Naive thymus-derived CD8-positive, alpha-beta T cell (primary cell): ENCODE measurements at places on chromosomes 16 and 17.

GRCh38 chr17:2926019-2926650, 129.9 kb downstream of the RAP1GAP2 start:
- no peak overlapping the region for H3K4me3 ChIP-seq
- H3K36me3 ChIP-seq: peaks cover 26% of the 10 kb centered on the region
- DNase-seq: no peak
- no peak overlapping the region for H3K27ac ChIP-seq

DNA sequence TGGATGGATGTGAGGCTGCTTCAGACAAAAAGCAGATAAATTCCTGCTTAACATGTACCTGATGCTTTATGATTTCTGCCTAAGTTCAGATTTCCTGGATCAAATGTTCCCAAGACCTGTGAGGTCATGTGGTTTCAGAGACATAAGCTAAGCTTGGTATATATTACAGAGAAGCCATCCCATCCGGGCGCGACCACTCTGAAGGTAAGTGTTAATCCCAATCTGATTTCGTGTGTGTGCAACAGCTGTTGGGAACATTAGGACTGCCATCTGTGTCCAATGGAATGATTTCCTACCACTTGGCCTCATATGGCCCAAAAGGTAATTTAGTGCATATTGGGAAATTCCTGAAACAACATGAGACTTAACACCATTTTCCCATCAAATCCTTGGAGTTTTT, 199.1 kb downstream of the HS3ST3B1 start:
- H3K27ac ChIP-seq: no peak overlapping the region
- H3K4me3 ChIP-seq: no peak overlapping the region
- DNase-seq: no peak
- no peaks in the 10 kb centered on the region for H3K4me1 ChIP-seq
- H3K36me3 ChIP-seq: no peaks in the 10 kb centered on the region

- H3K27me3 ChIP-seq: no peaks in the 10 kb centered on the region
- peak; percentile 68 for DNase-seq
- H3K4me1 ChIP-seq: peaks cover 88% of the 10 kb centered on the region
- H3K27ac ChIP-seq: peak overlapping the region; percentile 98
These were observed 31.2 kb downstream of the NSMCE1 start for GRCh38 chr16:27237219-27238015.

- no peak overlapping the region for H3K27ac ChIP-seq
- DNase-seq: no peak
- no peaks in the 10 kb centered on the region for H3K36me3 ChIP-seq
- no peaks in the 10 kb centered on the region for H3K4me1 ChIP-seq
These were observed 162.6 kb upstream of the XYLT1 start for GRCh38 chr16:17633181-17633951.

DNA sequence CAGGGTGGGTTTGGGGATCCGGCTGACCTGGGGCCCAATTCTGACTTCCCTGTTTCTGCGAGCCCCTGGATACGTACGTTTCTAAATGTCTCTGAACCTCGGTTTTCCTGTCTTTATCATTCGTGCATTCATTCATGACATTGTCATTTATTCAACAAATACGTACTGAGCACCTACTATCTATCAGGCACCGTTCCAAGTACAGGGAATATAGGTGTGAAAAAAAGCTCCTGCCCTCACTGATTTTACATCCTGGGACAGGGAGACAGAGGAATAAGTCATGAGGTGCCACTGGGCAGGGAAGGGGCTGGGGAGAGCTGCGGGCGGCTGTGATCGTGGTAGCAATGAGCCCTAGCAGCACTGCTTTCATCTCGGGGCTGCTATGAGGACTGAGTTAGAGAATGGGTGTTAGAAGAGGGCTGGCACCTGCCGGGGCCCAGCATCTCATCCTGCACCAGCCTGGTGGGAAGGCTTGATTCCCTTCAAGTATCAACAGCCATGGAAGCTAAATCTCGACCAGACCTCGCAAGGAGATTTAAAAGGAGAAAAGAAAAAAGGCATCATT, 88.3 kb upstream of the DNAH17 start:
- peaks cover 14% of the 10 kb centered on the region for H3K36me3 ChIP-seq
- H3K4me3 ChIP-seq: peak overlapping the region; percentile 84
- no peaks in the 10 kb centered on the region for H3K27me3 ChIP-seq
- no peak for DNase-seq
- H3K4me1 ChIP-seq: peaks cover 27% of the 10 kb centered on the region

DNA sequence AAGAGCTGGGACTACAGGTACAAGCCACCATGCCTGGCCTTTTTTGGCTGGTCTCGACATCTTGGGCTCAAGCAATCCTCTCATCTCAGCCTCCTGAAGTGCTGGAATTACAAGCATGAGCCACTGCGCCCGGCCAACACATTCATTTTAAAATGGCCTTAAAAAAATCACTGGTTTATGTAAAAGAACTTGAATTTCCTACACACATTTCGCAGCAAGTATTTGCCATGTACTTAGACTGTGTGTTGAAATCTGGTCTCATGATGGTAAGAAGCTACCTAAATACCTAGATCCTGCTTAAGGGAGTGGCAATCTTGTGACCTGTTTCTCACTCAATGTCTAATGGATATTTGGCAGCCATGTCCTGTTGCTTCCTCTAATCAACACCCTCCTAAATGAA, 8.5 kb upstream of the CYTH1 start:
- H3K27me3 ChIP-seq: no peaks in the 10 kb centered on the region
- no peak for DNase-seq
- H3K36me3 ChIP-seq: peaks cover 17% of the 10 kb centered on the region
- peaks cover 25% of the 10 kb centered on the region for H3K4me1 ChIP-seq

- H3K4me3 ChIP-seq: no peak overlapping the region
- no peaks in the 10 kb centered on the region for H3K4me1 ChIP-seq
- no peak for DNase-seq
- H3K27ac ChIP-seq: peak overlapping the region; percentile 18
These were observed 151.5 kb downstream of the STX8 start for GRCh38 chr17:9424071-9424640.

GRCh38 chr16:85310868-85311585, 198.8 kb upstream of the CIBAR2 start:
- peak; percentile 38 for DNase-seq
- peak overlapping the region; percentile 70 for H3K27ac ChIP-seq
- peak overlapping the region; percentile 73 for H3K4me3 ChIP-seq
- no peaks in the 10 kb centered on the region for H3K36me3 ChIP-seq
- no peaks in the 10 kb centered on the region for H3K27me3 ChIP-seq
- H3K4me1 ChIP-seq: peaks cover 30% of the 10 kb centered on the region

DNA sequence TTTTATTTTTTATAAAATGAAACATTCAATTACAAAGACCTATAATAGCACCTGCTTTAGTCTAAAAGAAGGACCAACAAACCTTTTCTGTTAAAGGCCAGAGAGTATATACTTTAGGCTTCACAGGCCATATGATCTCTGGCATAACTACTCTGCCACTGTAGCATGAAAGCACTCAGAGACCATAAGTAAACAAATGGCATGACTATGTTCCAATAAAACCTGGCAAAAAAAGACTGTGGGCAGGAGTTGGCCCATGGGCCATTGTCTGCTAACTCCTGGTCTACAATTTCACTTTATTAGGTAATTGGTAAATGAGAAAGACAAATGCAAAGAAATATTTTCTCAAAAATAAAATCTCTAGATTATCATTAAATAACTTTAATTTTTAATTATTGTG, 14.9 kb downstream of the CEP112 start:
- no peaks in the 10 kb centered on the region for H3K27me3 ChIP-seq
- DNase-seq: no peak
- no peak overlapping the region for H3K4me3 ChIP-seq
- no peaks in the 10 kb centered on the region for H3K36me3 ChIP-seq

- peak overlapping the region; percentile 22 for H3K27ac ChIP-seq
- no peak overlapping the region for H3K4me3 ChIP-seq
- H3K4me1 ChIP-seq: peaks cover 21% of the 10 kb centered on the region
- no peak for DNase-seq
- no peaks in the 10 kb centered on the region for H3K27me3 ChIP-seq
- no peaks in the 10 kb centered on the region for H3K36me3 ChIP-seq
These were observed 740 bp upstream of the SLC5A10 start for GRCh38 chr17:18950944-18951905.

DNA sequence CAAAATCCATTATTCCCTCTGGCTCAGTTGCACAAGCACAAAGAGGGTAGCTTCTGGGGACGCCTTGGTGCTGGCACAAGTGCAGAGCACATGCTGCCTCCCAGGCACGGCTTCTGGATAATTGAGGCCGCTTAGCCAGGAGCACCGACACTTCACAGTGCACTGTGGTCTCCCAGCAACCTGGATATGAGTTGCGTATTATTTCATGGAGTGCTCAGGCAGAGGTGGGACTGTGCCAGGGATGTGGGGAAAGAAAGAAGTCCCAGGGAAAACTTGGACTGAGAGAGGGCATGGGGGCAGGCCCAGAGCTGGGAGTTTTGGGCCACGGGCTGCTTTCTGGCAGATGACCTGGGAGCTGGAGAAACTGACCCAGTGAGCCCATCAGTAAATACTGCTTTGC, 37.5 kb downstream of the MPRIP start:
- H3K36me3 ChIP-seq: peaks cover 76% of the 10 kb centered on the region
- H3K4me1 ChIP-seq: peaks cover 25% of the 10 kb centered on the region
- no peak for DNase-seq
- no peak overlapping the region for H3K27ac ChIP-seq

- H3K36me3 ChIP-seq: no peaks in the 10 kb centered on the region
- peaks cover 2% of the 10 kb centered on the region for H3K27me3 ChIP-seq
- H3K4me3 ChIP-seq: no peak overlapping the region
- H3K4me1 ChIP-seq: peaks cover 9% of the 10 kb centered on the region
- no peak for DNase-seq
These were observed 69.9 kb downstream of the TBC1D16 start for GRCh38 chr17:79965806-79966205.

- H3K27ac ChIP-seq: no peak overlapping the region
- peak overlapping the region; percentile 65 for H3K4me3 ChIP-seq
- peaks cover 7% of the 10 kb centered on the region for H3K4me1 ChIP-seq
- H3K36me3 ChIP-seq: peaks cover 3% of the 10 kb centered on the region
- DNase-seq: no peak
- no peaks in the 10 kb centered on the region for H3K27me3 ChIP-seq
These were observed 578 bp downstream of the RAC3 start for GRCh38 chr17:82031885-82032627.

- no peak for DNase-seq
- peaks cover 21% of the 10 kb centered on the region for H3K4me1 ChIP-seq
- H3K27ac ChIP-seq: no peak overlapping the region
These were observed 154.8 kb upstream of the TNRC6C start for GRCh38 chr17:77803726-77804125.

- peak; percentile 53 for DNase-seq
- H3K36me3 ChIP-seq: peaks cover 14% of the 10 kb centered on the region
- H3K4me1 ChIP-seq: peaks cover 20% of the 10 kb centered on the region
- H3K4me3 ChIP-seq: peak overlapping the region; percentile 68
- H3K27ac ChIP-seq: peak overlapping the region; percentile 69
These were observed 1.6 kb downstream of the HIC1 start for GRCh38 chr17:2056206-2057174.

DNA sequence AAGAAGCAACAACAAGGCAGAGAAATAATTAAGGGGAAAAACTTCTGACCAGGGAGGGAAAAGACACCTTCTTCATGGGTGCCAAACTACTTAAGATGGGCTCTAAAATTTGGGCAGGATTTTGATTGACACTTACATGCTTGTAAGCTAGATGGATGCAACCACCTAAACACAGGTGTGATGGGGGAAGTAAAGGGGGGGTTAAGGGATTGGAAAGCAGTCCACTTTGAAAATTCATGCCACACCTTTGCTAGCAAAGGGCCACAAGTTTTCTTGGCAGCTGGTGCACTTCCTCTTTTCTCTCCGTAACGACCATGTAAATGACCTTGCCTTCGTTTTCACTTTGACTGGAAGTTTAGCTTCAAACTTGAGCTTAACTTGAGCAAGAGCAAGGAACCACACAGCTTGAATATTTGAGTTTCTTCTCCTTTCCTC, 14.3 kb upstream of the PRKAR1A start:
- peak overlapping the region; percentile 8 for H3K4me3 ChIP-seq
- H3K27me3 ChIP-seq: peaks cover 12% of the 10 kb centered on the region
- no peak for DNase-seq
- peaks cover 6% of the 10 kb centered on the region for H3K4me1 ChIP-seq
